ENCODE measurements at places on chromosomes 3 and 15. TPM values are rescaled to one million over a fixed set of nuclear protein-coding genes. Genes with fewer than 3 reads are reported as not detected.

The IL20RB gene
- 0.45 TPM for total RNA-seq

The LMCD1 gene
- total RNA-seq = 3.4 TPM

The CPLX3 gene
- 1.00 TPM for total RNA-seq

The THPO gene
- total RNA-seq = 0.36 TPM

The GOLGA6L10 gene
- total RNA-seq = 6.4 TPM

The CFAP161 gene
- 2.6 TPM for total RNA-seq

The ALDH1A3 gene
- total RNA-seq = 46.3 TPM

The MCTP2 gene
- 0.64 TPM for total RNA-seq

The SLC7A14 gene
- 11.9 TPM for total RNA-seq

The VWA5B2 gene
- total RNA-seq = 6.6 TPM

The CCR3 gene
- not detected for total RNA-seq

The HIGD2B gene
- total RNA-seq = not detected

The ULK4 gene
- total RNA-seq = 22.6 TPM

The ALPK3 gene
- 2.3 TPM for total RNA-seq

The STAB1 gene
- total RNA-seq = 19.8 TPM

The CADPS gene
- 187 TPM for total RNA-seq

The AMIGO3 gene
- 0.91 TPM for total RNA-seq

The MGLL gene
- total RNA-seq = 11.6 TPM

The ZNF770 gene
- 76.9 TPM for total RNA-seq

The PLCD1 gene
- total RNA-seq = 8.4 TPM

The ZDHHC19 gene
- total RNA-seq = not detected

The MST1R gene
- 1.4 TPM for total RNA-seq

The ECE2 gene
- total RNA-seq = 10.1 TPM

The CPEB1 gene
- total RNA-seq = 4.4 TPM

The HTR3E gene
- total RNA-seq = not detected

The TEX55 gene
- not detected for total RNA-seq

The CGNL1 gene
- 4.9 TPM for total RNA-seq

Data from cerebellum (tissue), 4 donors.